ENCODE measurements at places on chromosomes 11 and 22. TPM values are rescaled to one million over a fixed set of nuclear protein-coding genes. Genes with fewer than 3 reads are reported as not detected.
A peak's percentile ranks its signal among the peaks of the same experiment; 100 is the strongest.

The CPT1B gene
- total RNA-seq = 24.6 TPM

DNA sequence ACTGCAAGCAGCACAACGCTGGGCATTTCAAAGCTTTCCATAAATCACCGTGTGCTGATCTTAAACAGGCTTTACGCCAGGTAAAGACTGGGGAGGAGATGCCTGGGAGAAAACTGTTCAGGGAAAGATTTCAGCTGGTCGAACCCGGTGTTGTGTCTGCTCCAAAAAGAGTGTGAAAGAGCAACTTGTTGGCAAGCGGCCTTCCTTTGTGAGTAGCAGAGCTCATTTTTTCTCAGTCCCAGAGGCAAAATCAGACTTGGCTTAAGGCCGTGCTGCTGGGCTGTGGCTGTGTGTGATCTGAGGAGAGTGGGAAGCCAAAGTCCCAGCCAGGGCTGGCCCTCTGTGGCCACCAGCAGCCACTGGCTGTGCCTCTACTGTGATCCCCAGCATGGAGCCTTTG lies 75.7 kb upstream of the E2F8 start:
- DNase-seq = no peak
- H3K4me3 ChIP-seq = no peak overlapping the region

DNA sequence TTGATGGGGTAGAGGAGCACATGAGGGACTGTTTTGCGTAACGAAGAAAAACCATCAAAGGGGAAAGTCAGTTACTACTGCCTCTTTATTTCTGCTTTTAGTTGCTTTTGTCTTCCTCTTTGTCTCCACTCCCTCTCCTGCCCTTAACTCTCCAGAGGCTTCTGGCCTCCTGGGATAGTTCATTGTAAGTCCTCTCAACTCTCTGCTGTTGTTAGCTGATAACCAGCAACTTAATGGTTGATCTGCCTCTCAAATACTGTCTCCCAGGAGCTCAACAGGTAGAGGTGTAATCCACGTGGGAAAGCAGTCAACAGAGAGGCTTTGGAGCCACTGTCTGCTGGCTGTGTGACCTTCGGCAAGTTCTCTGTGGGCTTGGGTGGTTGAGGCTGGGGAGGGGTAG lies 47.3 kb downstream of the CCDC81 start:
- peaks cover 22% of the 10 kb centered on the region for H3K4me1 ChIP-seq
- no peak overlapping the region for H3K4me3 ChIP-seq
- no peaks in the 10 kb centered on the region for H3K36me3 ChIP-seq
- no peak for DNase-seq
- H3K27ac ChIP-seq = no peak overlapping the region

DNA sequence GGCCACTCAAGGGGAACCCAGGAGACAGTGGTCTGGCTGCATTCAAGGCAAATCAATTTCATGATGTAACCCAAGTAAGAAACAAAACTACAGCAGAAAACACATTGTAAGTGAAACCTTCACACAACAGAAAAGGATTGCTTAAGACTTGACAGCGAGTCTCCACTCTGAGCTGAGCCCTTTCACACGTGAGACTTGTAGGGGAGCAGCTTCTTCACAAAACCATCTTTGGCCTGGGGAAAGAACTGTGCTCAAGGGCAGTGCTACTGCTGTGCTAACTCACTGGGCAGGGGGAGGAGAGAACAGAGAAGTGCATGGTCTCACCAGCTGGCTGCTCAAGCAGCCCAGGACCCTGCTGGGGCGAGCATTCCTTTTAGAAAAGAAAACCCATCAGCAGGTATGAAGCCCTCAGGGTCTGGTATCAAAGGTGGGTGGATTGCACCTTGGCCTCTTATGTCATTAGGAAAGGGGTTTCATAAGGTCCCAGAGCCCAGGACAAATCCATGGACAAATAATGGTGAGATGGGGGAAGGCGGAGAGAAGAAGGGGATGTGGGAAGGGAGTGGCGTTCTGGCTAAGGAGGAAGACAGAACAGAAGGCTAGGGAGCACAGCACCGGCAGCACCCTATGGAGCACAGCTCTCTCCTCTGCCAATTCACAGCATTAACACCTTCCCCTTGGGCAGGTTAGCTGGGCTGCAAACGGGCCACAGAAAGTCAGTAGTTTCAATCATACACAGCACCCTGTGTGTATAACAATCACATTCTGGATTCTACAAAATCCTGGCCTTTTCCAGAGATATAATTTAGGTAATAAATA lies 20.6 kb upstream of the RAPSN start:
- peaks cover 5% of the 10 kb centered on the region for H3K4me1 ChIP-seq
- no peaks in the 10 kb centered on the region for H3K27me3 ChIP-seq
- H3K36me3 ChIP-seq = peaks cover 2% of the 10 kb centered on the region
- H3K4me3 ChIP-seq = no peak overlapping the region

DNA sequence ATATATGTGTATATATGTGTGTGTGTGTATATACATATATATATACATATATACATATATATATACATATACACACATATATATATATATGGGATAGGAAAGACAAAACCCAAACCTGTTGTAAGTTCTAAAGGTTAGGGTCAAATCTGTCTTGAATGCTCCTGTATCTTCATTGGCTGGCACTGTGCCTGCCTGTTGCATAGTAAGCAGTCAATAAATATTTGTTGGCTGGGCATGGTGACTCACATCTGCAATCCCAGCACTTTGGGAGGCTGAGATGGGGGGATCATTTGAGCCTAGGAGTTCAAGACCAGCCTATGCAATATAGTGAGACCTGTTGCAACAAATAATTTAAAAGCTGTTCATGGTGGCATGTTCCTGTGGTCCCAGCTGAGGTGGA lies 205.4 kb downstream of the DBX1 start:
- H3K4me1 ChIP-seq = peaks cover 30% of the 10 kb centered on the region
- no peaks in the 10 kb centered on the region for H3K27me3 ChIP-seq
- H3K4me3 ChIP-seq = no peak overlapping the region
- DNase-seq = no peak
- no peaks in the 10 kb centered on the region for H3K36me3 ChIP-seq

- H3K4me1 ChIP-seq = 0 out of 2 replicates have a peak, but pooled peaks cover 5% of the 10 kb centered on the region
- H3K27ac ChIP-seq = no peak overlapping the region
- DNase-seq = no peak
- H3K4me3 ChIP-seq = peak overlapping the region; percentile 55
- no peaks in the 10 kb centered on the region for H3K27me3 ChIP-seq
Measured at GRCh38 chr11:16612566-16613261, 125.7 kb upstream of the C11orf58 start.

Measured in Caco-2 (cell line).